ENCODE measurements at places on chromosomes 7 and 10.

- no peak for DNase-seq
Observed at GRCh38 chr7:31957090-31957720, 113.0 kb downstream of the PDE1C start.

- DNase-seq = no peak
Observed at GRCh38 chr10:98488669-98489430, 42.1 kb upstream of the HPS1 start.

- DNase-seq = no peak
Observed at GRCh38 chr10:63068246-63068645, 64.9 kb upstream of the NRBF2 start.

- DNase-seq = peak; percentile 84
Observed at GRCh38 chr10:72254813-72255568, 18.7 kb upstream of the DDIT4 start.

GRCh38 chr7:35613150-35613549 lies 81.8 kb downstream of the HERPUD2 start:
- DNase-seq = no peak

- DNase-seq = no peak
Observed at GRCh38 chr7:106071356-106071998, 40.6 kb downstream of the SYPL1 start.

DNA sequence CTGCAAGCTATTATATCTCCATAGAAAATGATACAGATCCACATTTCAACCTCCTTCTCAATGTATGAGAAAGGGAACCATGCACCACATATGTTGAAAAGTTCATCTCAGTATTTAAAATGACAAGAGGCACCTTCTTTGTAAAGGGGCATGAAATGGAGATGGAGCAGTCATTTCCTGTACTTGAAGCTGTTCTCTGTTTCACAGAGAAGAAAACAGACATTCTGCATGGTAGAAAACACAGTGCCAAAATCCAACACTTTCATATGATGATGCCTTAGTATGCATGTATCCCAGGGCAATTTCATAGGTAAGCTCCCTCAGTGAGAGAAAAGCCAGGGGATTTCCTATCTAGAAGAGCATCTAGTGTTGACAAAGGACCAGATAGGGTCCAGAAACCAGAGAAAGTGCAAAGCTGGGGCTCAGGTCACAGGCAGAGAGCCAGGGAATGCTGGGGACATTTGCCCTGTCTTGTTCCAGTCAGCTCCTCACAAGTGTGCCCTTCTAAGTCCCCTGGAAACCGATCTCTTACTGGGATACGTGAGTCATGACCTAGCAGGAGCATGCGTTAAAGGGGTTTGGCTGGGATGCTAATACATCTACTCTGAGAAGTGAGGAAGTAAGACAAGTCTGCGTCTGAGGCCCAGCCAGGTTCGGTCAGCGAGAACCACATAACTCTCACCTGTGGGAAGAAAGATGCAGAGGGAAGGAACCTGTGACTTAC lies 118.7 kb downstream of the ICA1 start:
- no peak for DNase-seq

GRCh38 chr10:108290823-108291222 lies 1126.3 kb upstream of the SORCS1 start:
- no peak for DNase-seq

DNA sequence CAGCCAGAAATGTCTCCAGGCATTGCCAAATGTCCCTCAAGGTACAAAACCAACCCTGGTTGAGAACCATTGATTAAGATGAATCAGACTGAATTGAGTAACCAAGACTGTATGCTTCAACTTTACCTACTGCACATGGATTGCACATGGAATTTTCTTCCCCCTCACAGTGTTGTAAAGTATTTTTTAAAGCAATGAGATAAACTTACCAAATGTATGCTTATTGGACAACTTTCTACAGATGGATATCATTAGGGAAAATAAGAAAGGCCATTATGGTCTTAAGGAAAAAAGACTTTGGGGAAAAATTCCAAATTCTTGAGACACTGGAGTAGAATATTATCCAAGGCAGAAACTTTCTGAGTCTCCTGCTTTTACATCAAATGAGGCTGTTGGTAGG lies 20.9 kb upstream of the MTPN start:
- no peak for DNase-seq

DNA sequence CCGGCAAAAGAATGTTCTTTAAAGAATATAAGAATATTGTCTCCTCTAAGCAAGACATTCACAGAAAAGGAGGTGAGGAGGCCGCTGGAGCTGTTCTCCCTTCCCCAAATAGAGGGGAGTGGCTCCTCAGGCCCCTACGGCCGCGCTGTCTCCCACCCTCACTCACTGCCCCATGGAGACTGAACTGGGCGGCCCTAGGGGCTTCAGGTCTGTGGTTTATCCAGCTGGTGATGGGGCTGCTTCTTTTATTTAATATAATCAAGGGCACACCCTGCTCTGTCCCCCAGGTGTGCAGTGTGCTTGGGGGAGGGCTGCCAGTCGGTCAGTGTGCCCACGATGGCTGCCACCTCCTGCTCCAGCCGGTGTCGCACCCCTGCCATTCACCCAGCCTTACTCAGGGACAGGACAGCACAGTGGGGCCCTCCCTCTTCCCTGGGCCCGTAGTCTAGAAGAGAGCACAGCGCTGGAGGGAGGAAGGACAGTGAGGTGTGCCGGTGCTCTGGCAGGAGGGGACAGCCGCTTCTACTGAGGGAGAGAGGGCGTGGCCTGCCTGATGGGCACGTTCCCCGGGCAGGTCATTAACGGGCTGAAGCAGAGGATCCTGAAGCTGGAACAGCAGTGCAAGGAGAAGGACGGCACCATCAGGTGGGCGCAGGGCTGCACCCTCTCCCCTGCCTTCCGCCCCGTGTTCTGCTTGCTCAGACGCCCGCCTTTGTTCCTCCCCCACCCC lies 23.4 kb downstream of the IQCE start:
- no peak for DNase-seq

- no peak for DNase-seq
Observed at GRCh38 chr7:50206453-50207250, 97.9 kb upstream of the IKZF1 start.

DNA sequence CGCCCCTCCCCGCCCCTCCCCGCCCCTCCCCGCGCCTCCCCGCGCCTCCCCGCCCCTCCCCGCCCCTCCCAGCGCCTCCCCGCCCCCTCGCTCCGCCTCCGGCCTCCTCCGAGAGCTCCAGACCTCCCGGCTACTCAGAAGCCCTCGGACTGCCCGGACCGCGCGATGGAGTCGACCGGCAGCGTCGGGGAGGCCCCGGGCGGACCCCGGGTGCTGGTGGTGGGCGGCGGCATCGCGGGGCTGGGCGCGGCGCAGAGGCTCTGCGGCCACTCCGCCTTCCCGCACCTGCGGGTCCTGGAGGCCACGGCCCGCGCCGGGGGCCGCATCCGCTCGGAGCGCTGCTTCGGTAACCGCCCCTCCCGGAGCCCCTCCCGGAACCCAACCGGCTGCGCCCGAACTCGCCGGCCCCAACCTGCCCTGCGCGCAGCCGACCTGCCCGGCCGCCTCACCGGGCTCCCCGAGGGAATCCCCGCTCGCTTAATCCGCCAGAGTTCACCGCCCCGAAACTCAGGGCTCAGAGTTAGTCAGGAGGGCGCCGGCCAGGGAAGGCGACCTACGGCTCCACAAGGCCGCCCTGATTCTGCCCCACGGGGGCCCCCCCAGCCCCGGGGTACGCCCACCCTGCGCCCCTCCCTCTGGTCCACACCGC lies at the start of gene PAOX:
Gene PAOX (plus strand): TSS at position 111 of the 649 bp plus-strand sequence. CDS start 55 bp downstream, at position 166.
- peak; percentile 94 for DNase-seq

- peak; percentile 10 for DNase-seq
Observed at GRCh38 chr7:85750454-85750949, 563.6 kb upstream of the SEMA3D start.

DNA sequence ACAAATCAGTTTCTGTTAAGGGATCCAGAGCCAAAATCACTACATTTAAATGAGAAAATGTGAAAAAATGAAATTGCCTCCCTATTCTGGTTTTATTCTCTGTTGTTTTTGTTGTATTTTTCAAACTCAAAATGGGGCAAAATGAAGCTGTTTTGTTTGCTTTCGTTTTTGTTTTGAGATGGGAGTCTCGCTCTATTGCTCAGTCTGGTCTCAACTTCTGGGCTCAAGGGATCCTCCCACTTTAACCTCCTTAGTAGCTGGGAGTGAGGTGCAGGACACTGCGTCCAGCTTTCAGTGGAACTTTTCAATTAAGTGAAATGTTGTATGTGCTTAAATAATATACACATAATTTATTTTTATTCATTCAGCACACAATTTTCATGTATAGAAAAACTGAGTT lies 205.0 kb downstream of the SORCS1 start:
- no peak for DNase-seq

DNA sequence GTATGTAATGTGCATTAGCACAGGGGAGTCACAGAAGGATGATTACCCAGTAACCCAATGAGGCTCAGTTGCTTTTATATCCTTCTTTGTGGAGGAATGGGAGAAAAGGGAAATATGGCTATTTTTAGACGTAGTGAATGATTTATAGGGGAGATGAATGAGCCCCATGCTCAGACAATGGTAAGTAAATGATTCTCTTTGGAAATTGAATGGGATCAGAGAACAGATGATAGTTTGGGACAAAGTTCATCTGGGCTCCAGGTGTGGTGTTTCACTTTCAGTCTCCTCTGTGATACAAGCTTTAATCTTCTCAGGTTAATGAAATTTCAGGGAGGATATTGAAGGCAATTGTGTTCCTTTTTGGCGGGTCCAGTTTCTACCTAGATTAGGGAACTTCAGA lies 63.0 kb upstream of the MPP7 start:
- no peak for DNase-seq

- DNase-seq = no peak
Observed at GRCh38 chr10:64159910-64160872, 639.0 kb downstream of the REEP3 start.

- DNase-seq = no peak
Observed at GRCh38 chr7:133564484-133564883, 311.6 kb downstream of the EXOC4 start.

- no peak for DNase-seq
Observed at GRCh38 chr7:51158211-51158610, 158.4 kb downstream of the COBL start.

GRCh38 chr7:95794917-95795515 lies 22.7 kb downstream of the DYNC1I1 start:
- DNase-seq = no peak

- DNase-seq = no peak
Observed at GRCh38 chr7:33035776-33036175, 26.8 kb downstream of the NT5C3A start.

DNA sequence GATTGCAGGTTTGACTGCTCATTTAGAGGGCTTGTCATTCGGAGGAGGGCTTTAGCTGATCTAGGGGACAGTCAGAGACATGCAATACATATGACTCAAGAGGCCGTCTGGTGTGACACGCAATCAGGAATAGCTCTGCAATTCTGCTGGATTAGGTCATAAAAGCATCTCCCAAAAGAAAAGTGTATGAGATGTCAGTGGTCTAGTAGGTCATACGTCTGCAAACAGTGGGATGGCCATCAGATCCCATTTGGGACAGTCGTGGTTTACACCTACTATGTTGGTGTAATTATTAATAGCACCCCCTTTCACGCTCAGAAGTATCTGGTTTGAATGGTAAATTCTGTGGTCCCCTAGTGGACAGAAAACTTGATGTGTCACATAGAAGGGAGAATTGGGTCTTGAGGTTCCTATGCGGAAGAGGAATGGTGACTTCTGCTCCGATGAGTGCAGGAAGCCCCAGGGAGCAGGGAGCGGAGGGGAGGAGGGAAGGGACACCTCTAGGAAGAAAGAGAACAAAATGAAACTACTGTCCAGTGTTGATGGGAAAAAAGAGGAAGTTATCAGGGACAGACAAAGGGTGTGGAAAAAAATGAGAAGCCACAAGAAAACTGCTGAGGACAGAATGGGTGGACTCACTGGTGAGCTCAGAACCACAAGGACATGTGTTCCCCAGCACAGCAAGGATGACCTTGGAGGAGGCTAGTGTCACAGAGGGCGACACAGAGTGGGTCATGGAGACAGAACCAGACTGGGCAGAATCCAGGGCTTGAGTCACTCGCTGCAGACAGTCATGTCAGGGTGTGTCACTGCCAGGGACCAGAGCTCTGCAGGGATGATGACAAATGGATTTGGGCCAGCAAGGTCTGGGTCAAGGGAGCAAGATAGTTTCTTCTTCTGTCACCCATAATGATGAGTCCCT lies 59.9 kb downstream of the MAP3K8 start:
- DNase-seq = peak; percentile 29

DNA sequence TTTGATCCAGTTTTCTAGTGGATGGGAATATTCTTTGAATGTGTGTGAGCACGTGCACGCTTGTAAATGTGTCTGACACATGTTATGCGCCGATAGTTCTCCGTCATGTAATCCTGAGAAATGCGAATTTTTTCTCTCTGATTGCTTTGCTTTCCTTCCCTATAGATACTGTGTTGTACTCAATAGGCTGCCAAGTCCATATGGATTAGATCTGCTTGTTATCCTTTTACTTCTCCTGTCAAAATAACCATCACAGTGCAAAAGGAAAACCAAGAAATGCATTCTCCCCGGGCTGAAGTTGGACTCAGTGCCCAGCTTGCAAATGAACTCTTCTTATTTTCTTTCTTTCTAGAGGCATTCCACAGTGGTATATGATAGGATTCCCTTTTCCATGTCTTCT lies 131.9 kb downstream of the KIAA1217 start:
- DNase-seq = no peak

GRCh38 chr10:34538281-34538829 lies 276.7 kb downstream of the PARD3 start:
- no peak for DNase-seq

- no peak for DNase-seq
Observed at GRCh38 chr10:76514321-76514720, 1082.9 kb downstream of the LRMDA start.

- no peak for DNase-seq
Observed at GRCh38 chr10:125880719-125881118, 373 bp downstream of the DHX32 start.

DNA sequence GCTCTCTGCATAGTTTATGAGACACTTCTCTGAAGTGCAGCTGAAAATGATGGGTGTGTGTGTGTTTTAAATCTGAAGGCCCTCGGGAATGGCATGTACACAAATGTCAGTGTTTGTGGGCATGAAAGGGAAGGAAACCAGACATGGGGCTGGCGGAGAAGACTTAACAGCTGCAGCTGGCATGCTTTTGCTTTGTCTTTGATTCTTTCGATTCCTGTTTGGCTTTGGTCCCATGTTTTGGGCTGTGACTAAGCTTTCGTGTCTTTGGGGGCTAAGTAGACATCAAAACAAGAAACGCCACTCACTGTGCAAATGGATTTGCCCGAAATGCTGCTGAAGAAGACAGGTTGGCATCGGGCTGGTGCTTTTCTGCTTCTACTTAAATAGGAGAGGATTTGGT lies 179.3 kb downstream of the PFKFB3 start:
- DNase-seq = peak; percentile 43
